ENCODE measurements at places on chromosomes 12 and 14.

- DNase-seq: peak; percentile 29
Observed at GRCh38 chr12:127559349-127560040, 707.5 kb upstream of the TMEM132C start.

DNA sequence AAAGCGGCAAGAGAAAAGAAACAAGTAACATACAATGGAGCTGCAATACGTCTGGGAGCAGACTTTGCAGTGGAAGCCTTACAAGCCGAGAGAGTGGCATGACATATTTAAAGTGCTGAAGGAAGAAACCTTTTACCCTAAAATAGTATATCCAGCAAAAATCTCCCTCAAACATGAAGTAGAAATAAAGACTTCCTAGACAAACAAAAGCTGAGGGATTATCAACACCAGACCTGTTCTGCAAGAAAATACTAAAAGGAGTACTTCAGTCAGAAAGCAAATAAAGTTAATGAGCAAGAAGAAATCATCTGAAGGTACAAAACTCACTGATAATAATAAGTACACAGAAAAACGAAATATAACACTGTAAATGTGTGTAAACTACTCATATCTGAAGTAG lies 77.5 kb upstream of the ABCD2 start:
- DNase-seq: no peak

DNA sequence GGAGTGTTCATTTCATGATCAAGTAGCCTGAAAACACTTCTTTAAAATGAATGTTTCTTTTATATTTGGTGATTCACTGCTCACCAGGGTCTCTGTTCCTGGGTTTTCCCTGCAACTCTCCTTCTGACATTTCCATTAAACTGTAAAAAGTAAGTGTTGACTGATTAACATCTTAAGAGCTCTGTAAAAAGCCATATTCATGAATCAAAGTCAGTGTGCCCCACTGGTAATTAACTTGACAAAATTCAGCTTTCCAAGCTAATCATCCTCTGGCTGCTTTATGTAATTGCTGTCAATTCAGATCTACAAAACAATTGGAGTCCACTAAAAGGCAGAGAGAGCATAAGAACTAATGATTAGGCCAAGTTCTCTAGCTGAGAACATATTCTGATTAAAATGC lies 41.6 kb downstream of the CNTN1 start:
- DNase-seq: peak; percentile 89

DNA sequence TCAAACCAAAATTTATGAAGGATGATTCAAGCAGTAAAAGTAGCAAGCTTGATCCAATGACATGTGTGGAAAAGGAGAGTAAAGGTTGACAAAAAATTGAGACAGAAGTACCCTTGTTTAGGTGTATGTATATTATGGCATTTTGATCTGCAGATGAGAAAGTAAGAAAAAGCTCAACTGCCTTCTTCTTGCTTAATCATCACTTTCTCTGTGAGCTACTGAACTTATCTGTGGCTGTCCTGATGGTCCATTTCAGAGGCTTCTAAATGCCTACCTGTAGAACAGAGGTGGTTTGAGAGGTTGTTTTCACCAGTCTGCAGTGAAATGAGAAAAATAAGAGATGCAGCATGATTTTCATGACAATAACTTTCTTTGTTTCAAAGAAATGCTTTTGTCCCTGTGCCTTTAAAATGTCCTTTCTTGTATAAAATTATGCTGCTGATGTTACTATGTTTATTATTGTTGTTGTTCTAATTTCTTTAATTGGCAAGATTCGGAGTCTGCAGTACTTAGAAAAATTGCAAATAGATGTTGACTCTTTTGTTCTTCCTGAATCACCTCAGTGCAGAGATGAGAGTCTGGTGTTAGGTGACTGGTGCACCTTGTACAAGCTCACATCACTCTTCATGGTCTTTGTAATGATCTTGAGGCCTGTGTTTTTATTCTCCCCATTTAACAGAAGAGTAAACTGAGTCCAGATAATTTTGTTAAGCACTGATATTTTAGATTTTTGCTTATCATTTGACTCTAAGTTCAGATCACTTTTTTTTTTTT lies 821.9 kb downstream of the VRK1 start:
- no peak for DNase-seq

DNA sequence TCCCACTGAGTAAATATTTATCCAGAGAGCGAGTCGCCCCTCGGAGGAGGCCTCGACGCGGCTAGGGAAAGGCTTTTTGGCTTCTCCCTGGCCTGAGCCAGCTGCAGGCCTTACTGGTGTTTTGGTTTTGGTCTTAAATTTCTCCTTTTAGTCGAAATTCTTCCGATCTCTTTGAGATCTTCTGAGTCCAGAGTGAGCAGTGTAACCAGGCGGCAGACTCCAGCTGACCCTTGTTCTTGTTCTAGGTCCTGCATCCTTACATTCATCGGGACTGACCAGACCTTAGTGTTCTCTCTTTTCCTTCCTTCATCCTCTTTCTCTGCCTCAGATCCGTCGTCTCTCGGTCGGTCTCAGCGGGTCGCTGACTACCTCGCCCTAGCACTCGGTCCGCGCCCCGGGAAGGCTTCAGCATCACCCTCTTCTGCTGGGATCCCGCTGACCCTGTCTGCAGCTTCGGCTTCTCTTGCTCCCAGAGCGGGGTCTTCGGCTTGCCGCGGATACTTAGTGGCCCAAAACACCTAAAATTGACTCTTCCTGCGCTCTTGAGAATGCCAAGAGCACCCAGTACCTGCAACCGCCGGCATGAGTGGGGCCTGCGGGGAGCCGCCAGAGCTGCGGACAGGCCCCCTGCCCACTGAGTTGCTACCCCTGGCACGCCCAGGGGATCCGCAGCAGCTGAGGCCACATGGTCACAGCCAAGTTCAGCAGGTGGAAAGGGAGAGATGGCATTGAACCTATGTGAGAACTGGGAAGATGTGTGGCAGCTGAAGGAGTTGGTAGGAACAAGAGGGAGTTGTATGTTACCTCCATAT lies 2.4 kb upstream of the PAX9 start:
- DNase-seq: no peak

DNA sequence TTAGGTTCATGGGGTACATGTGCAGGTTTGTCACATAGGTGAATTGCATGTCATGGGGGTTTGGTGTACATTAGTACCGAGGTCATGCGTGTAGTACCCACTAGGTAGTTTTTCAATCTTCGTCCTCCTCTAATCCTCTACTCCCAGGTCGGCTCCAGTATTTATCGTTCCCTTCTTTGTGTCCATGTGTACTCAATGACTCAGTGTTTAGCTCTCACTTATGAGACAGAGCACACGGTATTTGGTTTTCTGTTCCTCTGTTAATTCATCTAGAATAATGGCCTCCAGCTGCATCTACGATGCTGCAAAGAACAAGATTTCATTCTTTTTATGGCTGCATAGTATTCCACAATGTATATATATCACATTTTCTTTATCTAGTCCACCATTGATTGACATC lies 850.9 kb upstream of the MDGA2 start:
- no peak for DNase-seq

GRCh38 chr12:111798182-111798581 lies 31.4 kb downstream of the ALDH2 start:
- no peak for DNase-seq
